Activated CD4-positive, alpha-beta T cell treated with anti-CD3 and anti-CD28 coated beads, Interleukin-2, amount 50 U/mL, for 16 hours (primary cell): ENCODE measurements at places on chromosomes 11 and 22.

- DNase-seq: no peak
These were observed 2.8 kb upstream of the MCAM start for GRCh38 chr11:119319700-119320239.

GRCh38 chr11:1705126-1706052, 8.4 kb downstream of the KRTAP5-6 start:
- DNase-seq: peak; percentile 56

DNA sequence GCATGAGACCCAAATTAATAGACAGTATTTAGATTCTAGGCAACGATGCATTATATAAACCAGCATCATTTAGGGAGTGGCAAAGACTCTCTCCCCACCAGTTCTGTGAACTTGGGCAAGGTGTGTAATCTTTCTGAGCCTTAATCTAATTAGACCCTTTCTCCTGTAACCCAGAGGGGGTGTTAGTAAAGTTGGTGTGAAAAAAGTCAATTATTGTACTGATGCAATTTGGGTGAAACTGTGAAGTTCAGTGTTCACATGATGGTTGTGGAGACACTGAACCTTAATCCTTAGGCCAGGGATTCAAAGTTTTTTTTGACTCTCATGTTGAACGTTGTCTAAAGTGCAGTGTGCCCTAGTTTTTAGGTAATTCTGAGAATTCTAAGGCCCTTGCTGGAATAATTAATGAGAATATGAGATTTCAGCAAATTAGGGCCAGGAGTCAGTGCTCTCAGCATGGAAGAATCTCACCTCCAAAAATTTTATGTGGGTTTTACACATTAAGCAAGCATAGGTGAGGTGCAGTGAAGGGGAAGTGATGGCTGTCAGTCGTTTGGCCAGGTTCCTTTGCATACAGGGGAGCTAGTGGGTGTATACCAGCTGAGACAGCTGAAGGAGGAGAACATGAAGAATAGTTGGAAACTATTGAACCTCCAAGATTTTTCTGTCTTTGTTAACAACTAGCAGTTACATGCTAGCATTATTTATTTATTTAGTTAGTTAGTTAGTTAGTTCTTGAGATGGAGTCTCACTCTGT, 94.2 kb downstream of the PTPRJ start:
- DNase-seq: no peak

GRCh38 chr11:83299681-83300080, 13.5 kb upstream of the CCDC90B start:
- no peak for DNase-seq

- DNase-seq: no peak
These were observed 14.9 kb downstream of the ADAMTS8 start for GRCh38 chr11:130413405-130414106.

DNA sequence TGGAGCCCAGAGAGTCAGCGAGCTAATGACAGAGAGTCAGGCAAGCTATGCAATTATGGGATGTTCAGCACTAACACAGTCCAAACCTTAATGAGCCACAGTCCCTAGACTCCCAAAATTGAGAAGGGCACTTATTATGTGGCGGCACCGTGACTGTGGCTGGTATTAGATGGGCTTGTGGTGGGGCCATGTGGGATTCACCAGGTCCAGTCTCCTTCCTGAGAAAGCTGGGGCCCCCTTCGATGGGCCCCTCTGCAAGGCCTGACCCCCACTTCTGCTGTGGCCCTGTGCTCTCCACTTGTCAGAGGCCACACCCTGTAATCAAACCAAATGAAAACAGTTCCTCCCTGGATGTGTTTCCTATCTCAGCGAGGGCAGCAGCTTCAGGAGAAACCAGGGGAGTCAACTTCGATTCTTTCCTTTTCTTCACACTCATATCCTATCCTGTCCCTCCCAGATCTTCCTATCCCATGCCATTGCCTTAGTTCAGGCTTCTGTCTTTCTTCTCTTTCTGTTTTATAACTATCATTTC, 42.9 kb downstream of the INSC start:
- DNase-seq: no peak

GRCh38 chr22:33049119-33049729, 9.0 kb downstream of the SYN3 start:
- DNase-seq: peak; percentile 59

DNA sequence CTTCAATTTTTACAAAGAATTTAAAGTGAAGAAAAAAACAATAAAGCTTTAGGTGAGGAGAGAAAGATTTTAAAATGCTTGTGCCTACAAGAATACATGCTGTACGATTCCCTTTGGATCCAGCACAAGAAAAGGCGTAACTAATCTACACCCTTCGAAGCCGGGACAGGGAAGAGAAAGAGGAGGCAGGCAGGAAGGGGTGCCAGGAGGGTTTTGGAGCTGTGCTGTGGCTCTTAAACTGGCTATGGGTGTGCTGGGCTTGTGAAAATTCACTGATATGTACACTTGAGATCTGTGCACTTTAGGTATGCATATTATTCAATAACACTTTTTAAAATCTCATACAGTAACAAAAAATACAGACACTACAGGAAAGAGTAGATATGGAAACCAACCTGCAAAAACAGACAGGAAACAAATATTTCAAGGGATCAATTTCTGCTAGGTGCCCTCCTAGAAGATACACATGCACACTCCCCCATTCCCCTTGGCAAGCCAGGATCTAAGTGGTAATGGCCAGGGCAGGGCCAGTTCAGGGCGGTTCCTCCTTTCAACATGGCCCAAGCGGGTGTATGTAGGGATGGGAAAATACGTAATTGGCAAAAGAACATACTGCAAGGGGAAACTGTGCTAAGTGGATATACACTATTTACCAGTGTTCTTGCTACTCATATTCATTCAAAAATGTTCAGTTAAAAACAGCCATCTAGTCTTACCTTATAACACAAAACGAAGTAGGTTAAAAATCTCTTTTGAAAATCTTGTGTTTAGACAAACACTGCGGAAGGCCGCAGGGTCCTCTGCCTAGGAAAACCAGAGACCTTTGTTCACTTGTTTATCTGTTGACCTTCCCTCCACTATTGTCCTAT, 54.2 kb downstream of the PACSIN2 start:
- DNase-seq: no peak

- DNase-seq: peak; percentile 90
These were observed 912 bp downstream of the PTPRCAP start for GRCh38 chr11:67436459-67437081.

DNA sequence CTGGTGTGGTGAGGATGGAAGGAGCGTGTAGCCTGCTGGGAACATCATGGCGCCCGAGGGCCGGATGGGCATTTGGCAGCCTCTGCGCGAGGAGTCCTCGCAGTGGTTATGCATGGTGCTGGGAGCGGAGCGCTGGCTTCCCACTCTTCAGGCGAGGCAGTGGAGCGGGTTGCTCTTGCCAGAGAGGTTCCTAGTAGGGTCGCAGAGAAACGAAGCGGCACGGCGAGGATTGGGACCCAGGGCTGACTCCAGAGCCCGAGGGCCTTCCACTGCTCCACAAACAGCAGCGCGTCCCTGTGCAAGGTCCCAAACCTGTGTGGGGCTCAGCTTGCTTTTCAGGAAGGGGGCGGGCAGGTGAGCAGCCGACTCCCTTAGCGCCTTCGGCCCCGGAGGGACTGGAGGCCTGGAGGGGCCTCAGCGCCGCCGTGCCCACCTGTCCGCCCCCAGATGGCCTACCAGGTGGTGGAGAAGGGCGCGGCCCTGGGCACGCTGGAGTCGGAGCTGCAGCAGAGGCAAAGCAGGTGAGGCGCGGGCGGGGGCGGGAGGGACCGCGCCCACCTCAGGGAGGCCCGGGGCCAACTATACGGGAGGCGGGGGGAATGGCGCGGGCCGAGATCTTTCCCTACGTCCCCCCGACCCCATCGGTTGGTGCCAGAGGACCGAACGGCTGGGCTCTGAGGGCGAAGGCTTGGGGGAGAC, 7.2 kb downstream of the ATG16L2 start:
- DNase-seq: no peak

GRCh38 chr11:57598831-57599155, 1.3 kb downstream of the SERPING1 start:
- DNase-seq: no peak

GRCh38 chr11:7655253-7656217, 17.8 kb downstream of the CYB5R2 start:
- no peak for DNase-seq

DNA sequence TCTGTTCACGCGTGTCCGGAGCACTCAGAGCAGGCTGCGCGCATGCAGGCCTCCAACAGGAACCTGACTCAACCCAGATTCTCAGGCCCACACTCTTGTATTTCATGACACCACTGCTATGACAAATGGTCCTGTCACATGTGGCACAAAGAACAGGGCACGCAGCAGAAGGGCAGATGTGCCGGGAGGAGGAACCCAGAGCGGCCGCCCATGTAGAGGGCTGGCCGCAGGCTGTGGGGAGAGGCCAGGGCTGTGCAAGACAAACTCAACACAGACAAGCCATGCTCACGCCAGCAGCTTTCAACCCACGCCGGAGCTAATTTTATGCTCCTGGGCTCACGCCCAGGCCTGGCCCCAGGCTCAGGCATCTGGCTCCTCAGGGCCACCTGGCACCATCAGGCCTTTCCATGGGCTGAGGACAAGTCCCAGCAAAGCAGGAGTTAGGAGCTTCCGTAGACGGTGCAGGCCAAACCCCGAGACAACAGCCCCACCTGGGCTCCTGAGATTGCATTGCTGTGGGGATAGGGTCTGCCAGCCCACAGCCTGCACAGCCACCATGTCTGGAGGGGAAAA, 40.0 kb downstream of the DUSP8 start:
- no peak for DNase-seq

DNA sequence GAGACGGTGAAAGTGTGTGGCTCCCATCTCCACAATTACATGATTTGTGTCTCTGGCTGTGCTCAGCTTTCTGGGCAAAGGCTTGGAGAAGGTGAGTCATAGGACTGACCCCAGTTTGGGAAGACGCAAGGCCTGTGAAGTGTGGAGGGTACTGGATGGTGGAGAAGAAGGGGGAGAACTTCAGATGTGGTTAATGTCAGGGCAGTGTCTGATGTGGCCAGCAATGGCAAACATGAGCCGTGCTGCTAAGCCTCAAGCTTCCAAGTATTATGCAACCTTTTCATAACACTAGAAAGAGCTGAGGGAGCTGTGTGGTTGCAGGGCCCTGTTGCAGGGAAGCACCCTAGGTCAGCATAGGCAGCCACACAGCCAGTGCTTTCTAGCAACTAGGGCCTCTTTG, 110.9 kb downstream of the NTM start:
- DNase-seq: no peak

DNA sequence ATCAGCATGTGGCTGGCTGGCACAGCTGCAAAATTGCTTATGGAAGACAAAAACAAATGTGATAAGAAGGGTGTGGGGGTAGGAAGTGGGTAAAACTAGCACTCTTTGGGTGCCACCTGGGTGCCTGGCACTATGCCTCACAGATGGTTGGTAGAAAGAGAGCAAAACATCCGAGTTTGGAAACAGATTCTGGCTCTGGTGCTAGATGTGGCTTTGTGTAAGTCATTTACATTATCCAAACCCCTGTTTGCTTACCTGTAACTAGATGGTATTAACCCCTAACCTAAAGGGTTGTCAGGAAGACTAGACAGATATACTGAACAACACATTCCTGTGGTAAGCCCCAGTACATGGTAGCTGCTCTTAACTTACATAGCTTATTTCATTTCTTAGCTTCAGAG, 905.6 kb downstream of the DLG2 start:
- DNase-seq: no peak

DNA sequence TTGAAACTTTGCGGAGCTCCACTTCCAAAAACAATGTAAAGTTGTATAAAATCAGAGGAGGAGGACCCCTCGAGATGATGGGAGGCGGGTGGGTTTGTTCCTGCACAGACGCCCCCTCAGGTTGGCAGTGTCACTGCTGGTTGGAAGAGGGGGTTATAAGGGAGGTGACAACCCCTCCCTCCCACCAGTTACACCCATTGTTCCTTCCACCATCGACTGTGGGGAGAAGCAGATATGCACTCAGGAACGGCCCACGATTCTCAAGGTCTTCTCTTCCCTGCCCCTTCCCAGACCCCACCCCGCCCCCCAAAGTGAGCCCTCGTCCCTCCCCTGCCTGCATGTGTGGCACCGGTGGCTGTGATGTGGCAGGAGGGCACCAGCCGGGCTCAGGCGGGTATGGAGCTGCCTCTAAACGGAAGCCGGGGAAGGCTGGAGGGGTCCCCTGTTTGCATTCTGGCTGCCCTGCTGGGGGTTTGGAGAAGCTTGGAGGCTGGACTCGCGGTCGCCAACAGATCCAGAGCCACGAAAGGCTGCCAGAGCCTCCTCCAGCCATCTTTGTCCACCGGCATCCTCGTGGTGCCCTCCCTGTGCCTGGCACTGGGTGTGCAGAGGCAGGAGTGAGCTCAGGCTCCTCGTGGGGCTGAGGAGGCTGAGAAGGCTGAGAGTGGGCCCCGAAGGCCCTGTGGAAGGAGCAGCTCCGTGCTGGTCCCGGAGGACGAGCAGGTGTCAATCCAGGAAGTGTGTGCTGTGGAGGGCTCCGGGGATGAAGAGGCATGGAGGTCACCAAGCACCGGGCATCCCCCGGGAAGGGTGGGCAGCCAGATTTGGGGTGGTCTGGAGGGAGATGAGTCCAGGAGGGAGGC, 778 bp downstream of the KDELR3 start:
- DNase-seq: no peak

- DNase-seq: peak; percentile 34
These were observed 44.3 kb downstream of the NNMT start for GRCh38 chr11:114340311-114341131.

- no peak for DNase-seq
These were observed 65.5 kb downstream of the BMAL1 start for GRCh38 chr11:13343067-13343466.

GRCh38 chr11:20066783-20067156, 93.5 kb downstream of the DBX1 start:
- no peak for DNase-seq

- no peak for DNase-seq
These were observed 476.3 kb upstream of the CADM1 start for GRCh38 chr11:115980337-115981103.
